ENCODE measurements at places on chromosomes 1 and 21. TPM values are rescaled to one million over a fixed set of nuclear protein-coding genes. Genes with fewer than 3 reads are reported as not detected.

Gene TSPEAR
- 0.66 TPM for total RNA-seq

Gene ADGRL4
- total RNA-seq: 13.4 TPM

Gene CYP4B1
- total RNA-seq: 0.59 TPM

Gene AMY1B
- not detected for total RNA-seq

Gene B3GALT2
- total RNA-seq: 42.8 TPM

Gene CACNA1S
- 0.20 TPM for total RNA-seq

Gene KISS1
- total RNA-seq: not detected

Gene LRRC7
- 19.5 TPM for total RNA-seq

Gene ITLN1
- 0.22 TPM for total RNA-seq

Gene TRABD2B
- 1.9 TPM for total RNA-seq

Gene ROR1
- 11.7 TPM for total RNA-seq

Gene PTGER3
- 54.3 TPM for total RNA-seq

Gene LAPTM5
- 39.3 TPM for total RNA-seq

Gene REN
- not detected for total RNA-seq

Gene KRTAP10-4
- total RNA-seq: not detected

Gene DONSON
- total RNA-seq: 26.9 TPM

Gene CCDC27
- total RNA-seq: not detected

Gene TNFAIP8L2
- total RNA-seq: 5.5 TPM

Gene AUNIP
- total RNA-seq: 1.8 TPM

Gene PGD
- 94.3 TPM for total RNA-seq

Gene HMGCS2
- 1.8 TPM for total RNA-seq

Gene ZNHIT6
- total RNA-seq: 20.2 TPM

Gene SLC44A5
- total RNA-seq: 37.7 TPM

Gene ATP1A2
- total RNA-seq: 2,060 TPM

Gene PADI4
- 11.2 TPM for total RNA-seq

Gene DMRTA2
- not detected for total RNA-seq

Gene MIA3
- 89.3 TPM for total RNA-seq

Gene TNFRSF1B
- 9.6 TPM for total RNA-seq

Gene NOTCH2
- total RNA-seq: 131 TPM

Gene SPRR2A
- not detected for total RNA-seq

Gene PPIAL4G
- 0.20 TPM for total RNA-seq

Gene TDRD5
- 3.9 TPM for total RNA-seq

Gene EDN2
- total RNA-seq: 0.66 TPM

Gene LIPI
- not detected for total RNA-seq

Gene CD55
- total RNA-seq: 32.4 TPM

Gene SLFNL1
- 0.66 TPM for total RNA-seq

Gene IL24
- total RNA-seq: not detected

Gene C8B
- not detected for total RNA-seq

Gene KLF17
- 0.69 TPM for total RNA-seq

Gene COL16A1
- total RNA-seq: 60.6 TPM

Gene TRIM63
- not detected for total RNA-seq

Gene RGS4
- 15.5 TPM for total RNA-seq

Gene APOBEC4
- 0.66 TPM for total RNA-seq

Gene CD84
- 10.1 TPM for total RNA-seq

Gene KLHDC7A
- 0.40 TPM for total RNA-seq

Gene CLIC6
- 19.0 TPM for total RNA-seq

Gene SEMA4A
- 15.9 TPM for total RNA-seq

Measured in spinal cord (tissue), 10 donors.